Muscle of leg (tissue), 16 donors: ENCODE measurements at places on chromosomes 6 and 20. TPM values are rescaled to one million over a fixed set of nuclear protein-coding genes. Genes with fewer than 3 reads are reported as not detected.

DNA sequence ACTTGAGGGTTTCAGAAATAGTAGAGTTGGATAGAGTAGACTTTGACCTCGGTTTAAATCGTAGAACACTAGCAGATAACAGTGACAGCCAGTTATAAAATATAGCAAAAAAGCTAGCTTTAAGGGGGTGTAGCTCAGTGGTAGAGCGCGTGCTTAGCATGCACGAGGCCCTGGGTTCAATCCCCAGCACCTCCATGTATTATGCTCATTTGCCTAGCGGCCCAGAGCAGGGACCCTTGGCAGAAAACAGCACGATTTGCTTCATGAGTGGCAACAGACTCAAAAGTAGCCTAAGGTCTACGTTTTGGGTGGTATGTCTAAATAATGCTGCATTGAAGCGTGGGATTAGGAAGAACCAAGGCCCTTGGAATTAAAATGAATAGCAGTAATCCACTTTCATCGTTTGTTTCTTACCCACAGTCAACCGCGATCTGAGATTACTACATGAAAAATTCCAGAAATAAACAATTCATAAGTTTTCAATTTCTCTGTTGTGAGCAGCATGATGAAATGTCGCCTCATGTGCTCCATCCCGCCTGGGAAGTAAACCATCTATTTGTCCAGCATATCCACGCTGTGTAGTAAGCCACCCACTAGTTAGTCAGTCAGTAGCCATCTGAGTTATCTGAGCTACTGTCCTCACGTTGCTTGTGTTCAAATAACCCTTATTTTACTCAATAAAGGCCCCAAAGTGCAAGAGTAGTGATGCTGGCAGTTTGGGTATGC lies 184.9 kb downstream of the GPX5 start:
- DNase-seq = no peak

GRCh38 chr6:170086639-170087420 lies 204.0 kb downstream of the DLL1 start:
- no peak for DNase-seq

DNA sequence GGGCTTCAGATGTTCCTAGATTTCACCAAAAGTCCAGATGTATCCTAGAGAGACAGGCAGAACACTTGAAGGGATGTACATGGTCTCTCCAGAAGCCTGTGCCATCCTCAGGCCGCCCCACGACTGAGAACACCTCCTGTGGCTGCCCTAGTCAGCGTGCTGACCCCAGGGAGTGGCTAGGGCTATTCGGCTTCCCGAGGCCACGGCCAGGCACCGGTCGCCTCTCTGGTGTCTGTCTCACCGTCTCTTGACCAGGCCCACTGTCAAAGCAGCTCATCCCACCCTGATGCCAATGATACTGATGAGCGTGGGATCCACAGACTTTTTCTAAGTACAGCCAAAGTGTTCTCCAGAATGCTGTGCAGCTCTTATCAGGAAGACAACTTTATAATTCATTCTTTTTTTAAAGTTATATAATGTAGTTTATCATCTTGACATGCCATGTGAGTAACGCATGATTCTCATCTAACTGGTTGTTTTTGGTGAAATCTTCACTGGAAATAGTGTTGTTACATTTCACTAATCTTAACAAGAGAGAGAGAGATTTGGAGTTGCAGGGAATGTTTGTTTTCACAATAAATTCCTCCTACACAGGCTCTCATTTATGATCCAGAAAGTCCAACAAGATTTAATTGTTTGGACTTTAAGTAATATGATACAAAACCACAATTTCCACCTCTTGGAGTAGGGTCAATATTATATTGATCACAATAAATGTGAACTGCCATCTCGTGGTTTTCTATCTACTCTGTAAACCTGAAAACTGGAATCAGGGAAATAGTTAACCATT lies 41.7 kb upstream of the KLHL31 start:
- no peak for DNase-seq

DNA sequence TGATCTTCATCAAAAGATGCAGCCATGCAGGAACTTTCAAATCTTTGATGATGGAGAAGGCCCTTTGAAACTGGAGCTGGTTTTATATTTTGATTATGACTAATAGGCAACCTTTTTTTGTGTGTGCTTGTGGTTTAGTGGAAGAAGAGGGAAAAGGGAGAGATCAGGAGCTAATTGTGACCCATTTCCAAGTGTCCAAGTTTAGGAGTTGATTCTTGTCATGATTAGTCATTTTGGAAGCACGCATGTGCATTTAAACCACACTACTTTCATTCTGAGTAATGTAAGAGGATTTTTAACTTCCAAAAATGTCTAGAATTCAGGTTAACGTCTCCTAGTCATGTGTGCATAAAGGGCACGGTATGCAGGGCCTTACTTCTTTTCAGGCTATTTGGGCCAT lies 3.5 kb downstream of the FOXO3 start:
- DNase-seq = no peak

GRCh38 chr6:150353445-150353844 lies 15.4 kb upstream of the IYD start:
- no peak for DNase-seq

DNA sequence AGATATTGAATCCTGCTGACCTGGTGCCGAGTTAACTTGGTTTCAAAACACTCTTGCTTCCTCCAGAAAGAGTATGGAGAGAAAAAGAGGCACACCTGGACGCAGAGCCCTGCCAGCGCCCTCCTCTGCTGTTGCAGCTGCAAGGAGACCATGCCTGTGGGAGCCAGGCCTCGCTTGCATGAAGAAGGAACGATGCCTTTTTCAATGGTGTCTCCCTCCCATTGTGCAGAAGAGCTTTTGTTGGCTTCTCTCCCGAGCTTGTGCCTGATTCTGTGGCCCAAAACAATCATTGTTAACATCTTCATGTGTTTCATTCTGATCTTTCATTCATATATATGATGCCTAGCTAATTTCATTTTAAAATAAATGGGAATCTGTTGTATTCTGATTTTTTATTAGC lies 98.1 kb downstream of the FAM120B start:
- DNase-seq = no peak

DNA sequence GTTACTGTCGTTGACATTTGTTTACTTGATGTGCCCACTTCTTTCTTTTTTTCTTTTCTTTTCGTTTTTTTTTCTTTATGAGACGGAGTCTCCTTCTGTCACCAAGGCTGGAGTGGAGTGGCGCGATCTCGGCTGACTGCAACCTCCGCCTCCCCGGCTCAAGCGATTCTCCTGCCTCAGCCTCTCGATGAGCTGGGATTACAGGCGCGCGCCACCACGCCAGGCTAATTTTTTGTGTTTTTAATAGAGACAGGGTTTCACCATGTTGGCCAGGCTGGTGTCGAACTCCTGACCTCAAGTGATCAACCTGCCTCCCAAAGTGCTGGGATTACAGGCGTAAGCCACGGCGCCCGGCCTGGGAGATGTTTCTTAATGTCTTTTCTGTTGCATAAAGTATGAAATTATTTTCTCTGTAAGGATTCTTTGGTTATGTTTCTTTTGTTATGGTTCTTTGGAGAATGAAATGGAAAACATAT lies 33.3 kb upstream of the PRSS16 start:
- DNase-seq = no peak

DNA sequence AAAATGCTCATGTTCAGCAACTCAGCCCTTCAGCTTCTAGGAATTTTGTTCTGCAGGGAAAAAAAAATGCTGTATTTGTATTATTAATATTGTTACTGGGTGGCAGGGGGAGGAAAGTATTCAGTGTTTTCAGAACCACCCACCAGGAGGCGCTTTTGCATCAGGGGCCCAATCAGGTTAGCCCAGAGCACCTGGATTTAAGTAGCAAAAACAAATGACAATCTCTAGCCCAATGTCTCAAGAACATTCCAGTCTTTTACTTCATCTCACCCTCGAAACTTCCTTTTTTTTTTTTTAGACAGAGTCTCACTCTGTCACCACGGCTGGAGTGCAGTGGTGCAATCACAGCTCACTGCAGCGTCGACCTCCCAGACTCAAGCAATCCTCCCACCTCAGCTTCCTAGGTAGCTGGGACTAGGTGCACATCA lies 635 bp upstream of the C20orf203 start:
- DNase-seq = no peak

Gene NFATC2
- total RNA-seq = 3.8 TPM

Gene SIRPB1
- total RNA-seq = 0.13 TPM

Gene TUBB
- total RNA-seq = 403 TPM

Gene PPP1R3G
- 2.6 TPM for total RNA-seq
